NCI-H774 (cell line): ENCODE measurements at places on chromosomes 1 and 21.

GRCh38 chr1:17014671-17015567 lies 3.2 kb upstream of the ATP13A2 start:
- DNase-seq, result no peak

GRCh38 chr1:165717918-165718515 lies 19.7 kb upstream of the ALDH9A1 start:
- peak; percentile 37 for DNase-seq

GRCh38 chr1:13992489-13993285 lies 292.7 kb downstream of the PRDM2 start:
- no peak for DNase-seq

DNA sequence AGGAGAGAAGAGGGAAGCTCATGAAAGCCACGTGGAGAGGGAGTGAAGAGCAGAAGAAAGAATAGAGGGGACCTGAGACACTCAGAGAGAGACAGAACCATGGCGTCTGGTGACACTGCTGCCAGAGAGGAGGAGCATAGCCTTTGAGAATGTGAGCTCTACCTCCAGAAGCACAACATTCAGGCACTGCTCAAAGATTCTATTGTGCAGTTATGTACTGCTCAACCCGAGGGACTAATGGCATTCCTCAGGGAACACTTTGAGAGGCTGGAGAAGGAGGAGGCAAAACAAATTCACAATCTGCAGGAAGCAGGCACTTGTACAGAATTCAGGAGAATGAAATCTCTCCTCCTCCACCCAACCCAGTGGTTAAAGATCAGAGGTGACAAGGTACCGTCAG lies 45.1 kb downstream of the BTBD8 start:
- DNase-seq, result no peak

DNA sequence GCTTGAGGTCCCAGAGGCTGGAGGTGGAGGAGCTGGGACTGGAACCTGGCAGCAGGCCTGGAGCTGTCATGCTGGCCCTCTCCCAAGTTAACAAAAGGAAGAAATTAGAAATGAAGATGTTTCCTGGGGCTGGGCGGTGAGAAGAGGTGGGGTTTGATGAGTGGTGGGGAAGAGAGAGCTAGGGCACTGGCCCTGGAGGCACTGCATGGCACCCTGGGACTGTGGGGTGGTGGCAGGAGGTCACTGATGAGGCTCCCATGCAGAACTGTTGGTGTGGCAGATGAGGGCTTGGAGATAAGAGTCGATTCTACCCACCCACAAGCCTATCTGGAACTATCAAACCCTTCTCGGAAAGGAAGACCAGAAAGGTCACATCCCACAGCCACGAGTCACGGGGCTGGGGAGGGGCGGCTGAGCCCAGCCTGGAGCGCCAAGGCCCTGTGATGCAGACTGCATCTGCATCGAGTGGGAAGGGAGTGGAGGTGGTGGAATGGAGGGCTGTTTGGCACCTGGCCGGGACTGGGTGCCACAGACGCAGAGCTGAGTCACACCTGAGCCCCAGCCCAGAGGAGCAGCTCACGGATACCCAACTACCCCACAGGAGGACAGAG lies 29.4 kb downstream of the MRPL37 start:
- DNase-seq, result no peak

GRCh38 chr1:40299366-40300248 lies 17.5 kb downstream of the COL9A2 start:
- DNase-seq, result no peak

GRCh38 chr1:217574265-217574949 lies 56.5 kb downstream of the GPATCH2 start:
- DNase-seq, result peak; percentile 21

GRCh38 chr1:67642629-67643028 lies 42.4 kb upstream of the GADD45A start:
- DNase-seq, result no peak

- no peak for DNase-seq
Observed at GRCh38 chr1:22487781-22488180, 36.1 kb downstream of the ZBTB40 start.

DNA sequence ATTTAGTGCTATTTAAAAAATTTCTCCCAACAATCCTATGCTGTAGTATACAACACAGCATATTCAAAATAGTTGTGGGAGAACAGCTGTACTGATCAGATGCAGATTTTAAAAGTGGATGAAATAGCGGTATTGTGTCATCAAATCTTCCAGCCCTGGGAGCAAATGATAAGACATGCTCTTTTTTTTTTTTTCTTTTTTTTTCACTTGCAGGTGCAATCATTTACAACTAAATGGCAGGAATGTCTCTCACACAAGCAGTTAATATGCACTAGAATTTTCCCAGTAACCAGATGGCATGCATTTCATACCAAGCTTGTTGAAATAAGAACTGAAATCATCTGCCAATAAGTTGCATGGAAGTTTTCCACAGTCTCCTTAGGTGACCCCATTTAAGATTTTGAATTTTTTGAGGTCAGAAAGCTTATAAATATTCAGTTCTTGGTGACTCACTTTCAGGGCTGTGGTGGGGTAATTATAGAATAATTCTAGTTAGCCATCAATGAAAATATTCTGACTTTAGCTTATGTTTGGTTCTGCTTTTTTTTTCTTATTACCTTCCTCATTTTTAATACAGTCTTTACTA lies 623.9 kb upstream of the NR5A2 start:
- DNase-seq, result no peak

DNA sequence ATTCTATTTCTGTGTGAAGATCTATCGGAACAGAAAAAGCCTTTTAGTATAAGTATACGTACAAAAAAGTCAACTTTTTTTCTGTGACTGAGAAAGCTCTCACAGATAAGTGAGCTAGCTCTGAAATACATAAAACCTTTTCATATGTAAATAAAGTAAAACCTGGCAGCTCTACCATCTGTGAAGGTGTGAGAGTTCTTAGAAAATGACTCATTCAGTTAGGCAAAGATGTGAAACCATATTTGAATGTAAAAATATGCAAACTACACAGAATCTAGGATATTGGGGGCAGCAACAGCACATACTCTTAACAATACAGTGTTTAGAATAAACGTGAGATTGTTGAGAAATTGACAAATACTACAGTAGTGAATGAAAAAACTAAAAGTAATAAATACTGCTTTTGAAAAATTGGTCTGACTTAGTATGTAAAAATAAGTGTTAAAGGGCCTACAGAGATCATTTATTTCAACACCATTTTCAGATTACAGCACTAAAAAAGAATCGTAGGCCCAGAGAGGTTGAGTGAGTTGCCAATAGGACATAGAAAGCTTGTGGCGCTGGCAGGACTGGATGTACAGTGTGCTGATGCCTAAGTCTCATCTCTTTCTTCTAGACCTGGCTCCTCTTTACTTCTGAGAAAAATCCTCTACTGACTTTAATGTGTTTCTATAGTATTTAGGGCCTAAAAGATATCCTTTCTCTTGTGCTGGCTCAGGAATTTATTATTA lies 19.8 kb downstream of the ATP6V1G3 start:
- DNase-seq, result no peak

GRCh38 chr1:31920956-31921355 lies 17.2 kb downstream of the PTP4A2 start:
- no peak for DNase-seq

GRCh38 chr1:73411479-73411878 lies 786.5 kb downstream of the LRRIQ3 start:
- peak; percentile 57 for DNase-seq

GRCh38 chr1:55156608-55157007 lies 58.6 kb downstream of the USP24 start:
- DNase-seq, result no peak

GRCh38 chr1:27132147-27132546 lies 22.8 kb downstream of the SLC9A1 start:
- no peak for DNase-seq

GRCh38 chr1:2135441-2135841 lies 59.1 kb downstream of the FAAP20 start:
- no peak for DNase-seq

DNA sequence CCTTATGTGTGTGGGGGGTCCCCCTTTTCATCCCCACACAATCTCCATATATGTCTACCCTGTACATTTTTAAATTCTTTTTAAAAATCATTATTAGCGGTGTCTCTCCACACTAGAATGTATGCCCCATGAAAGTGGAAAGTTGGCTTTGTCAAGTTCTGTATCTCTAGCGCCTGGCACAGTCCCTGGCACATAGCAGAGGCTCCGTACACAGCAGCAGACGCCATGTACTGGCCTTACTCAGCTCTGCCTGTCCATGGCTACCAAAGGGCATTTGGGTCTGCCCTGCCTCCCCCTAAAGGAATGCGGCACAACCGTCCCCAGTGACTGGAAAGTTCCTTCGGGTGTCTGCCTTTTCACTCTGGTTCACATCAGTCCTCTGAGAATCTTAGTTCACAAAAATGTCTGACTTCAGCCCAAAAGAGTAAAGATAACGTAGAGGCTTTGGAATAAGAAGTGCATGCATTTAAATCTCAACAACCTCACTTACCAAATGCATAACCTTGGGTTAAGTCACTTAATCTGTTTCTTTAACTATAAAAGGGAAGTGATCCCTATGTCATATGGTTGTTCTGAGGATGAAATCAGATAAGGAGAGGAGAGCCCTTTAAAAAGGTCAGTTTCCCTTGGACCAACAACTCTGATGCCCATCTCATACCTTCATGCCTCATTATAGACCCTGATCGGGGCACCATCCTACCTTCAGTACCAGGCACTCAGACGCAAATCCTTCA lies 61.1 kb downstream of the CD46 start:
- no peak for DNase-seq

DNA sequence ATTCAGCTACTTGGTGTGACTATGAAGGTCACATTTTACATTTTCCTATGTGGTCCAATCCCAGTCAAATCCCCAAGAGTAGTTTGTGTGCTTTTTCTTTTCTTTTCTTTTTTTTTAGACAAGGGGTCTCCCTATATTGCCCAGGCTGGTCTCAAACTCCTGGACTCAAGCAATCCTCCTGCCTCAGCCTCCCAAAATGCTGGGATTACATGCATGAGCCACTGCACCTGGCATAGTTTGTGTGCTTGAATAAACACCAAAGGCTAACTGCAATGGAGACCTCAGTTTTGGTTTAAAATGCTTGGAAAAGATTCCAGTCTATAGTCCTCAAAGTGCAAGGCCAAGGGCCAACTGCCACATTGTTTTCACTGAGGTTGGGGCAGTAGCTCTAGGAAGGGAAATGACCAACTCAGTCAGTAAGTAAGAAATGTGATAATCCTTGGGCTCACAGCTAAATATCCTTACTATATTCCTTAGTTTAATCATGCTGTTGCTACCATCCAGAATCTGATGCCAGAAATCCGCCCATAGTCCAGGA lies 38.6 kb downstream of the EIF2B3 start:
- no peak for DNase-seq

DNA sequence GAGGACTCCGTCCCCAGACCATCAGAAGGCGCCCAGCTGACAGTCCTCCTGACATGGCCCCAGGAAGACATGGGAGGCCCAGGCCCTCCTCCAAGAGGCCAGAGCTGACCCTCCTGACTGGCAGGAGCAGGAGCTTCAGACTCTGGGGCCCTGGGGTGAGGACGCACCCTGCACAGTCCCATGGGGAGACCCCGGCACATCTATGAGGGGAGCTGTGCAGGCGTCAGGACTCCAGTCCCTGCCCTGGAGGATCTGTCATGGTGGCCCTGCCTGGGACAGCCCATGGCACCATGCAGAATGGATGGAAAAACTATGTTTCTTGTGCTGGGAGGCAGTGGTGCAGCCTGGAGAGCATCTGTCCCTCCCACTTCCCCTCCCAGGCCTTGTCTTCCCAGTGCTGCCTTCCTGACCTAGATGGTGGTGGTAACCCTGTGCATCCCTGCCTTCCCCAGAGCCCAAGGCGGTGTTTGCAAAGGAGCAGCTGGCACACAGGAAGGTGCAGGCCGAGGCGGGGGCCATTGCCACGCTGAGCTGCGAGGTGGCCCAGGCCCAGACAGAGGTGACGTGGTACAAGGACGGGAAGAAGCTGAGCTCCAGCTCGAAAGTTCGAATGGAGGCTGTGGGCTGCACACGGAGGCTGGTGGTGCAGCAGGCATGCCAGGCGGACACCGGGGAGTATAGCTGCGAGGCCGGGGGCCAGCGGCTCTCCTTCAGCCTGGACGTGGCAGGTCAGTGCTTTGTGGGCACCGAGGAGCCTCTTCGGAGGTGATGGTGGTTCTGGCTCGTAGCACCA lies 41.9 kb downstream of the OBSCN start:
- no peak for DNase-seq

GRCh38 chr1:40450495-40451237 lies 390 bp downstream of the ZFP69B start:
- DNase-seq, result no peak

DNA sequence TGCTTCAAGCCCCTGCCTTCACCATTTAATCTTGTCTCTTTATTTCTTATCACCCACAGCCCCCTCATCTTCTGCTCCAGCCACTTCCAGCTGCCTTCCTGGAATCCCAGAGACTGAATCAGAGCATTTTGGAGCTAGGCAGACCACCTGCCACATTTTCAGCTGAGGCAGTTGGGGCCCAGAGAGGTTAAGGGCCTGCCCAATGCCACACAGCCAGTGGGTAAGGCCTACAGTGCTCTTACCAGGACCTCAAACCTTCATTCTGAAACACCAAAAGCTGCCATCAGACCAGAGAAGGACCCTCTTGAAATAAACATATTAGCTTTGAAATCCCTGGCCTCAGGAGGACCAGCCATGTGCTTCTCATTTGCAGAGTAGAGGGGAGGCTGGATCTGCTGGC lies 17.6 kb upstream of the SLC6A17 start:
- no peak for DNase-seq

GRCh38 chr1:168972225-168972624 lies 134.3 kb upstream of the ATP1B1 start:
- DNase-seq, result no peak

DNA sequence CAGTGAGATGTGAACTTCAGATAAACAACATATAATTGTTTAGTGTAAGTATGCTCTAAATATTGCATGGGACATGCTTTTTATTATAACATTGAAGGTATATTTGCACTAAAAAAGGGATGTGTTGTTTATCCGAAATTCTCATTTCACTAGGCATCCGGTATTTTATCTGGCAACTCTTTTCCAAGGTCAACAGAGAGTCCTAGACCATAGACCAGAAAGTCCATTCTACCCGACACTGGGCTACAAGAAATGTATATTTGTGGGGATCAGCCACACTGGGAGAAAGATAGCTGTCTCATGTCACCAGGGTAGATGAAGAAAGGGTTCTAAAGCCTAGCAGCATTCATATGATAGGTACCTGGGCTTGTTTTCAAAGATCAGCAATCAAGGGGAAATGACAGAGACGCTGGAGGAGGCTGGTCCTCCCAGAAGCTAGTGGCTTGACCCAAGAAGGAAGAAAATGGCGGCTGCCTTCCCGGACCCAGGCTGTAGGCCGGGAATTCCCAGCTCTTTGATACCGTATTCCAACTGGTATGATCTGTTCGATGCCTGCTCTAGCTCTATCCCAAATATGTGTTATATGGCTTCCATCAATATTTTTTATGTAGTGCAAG lies 161.1 kb upstream of the IRF2BP2 start:
- no peak for DNase-seq

DNA sequence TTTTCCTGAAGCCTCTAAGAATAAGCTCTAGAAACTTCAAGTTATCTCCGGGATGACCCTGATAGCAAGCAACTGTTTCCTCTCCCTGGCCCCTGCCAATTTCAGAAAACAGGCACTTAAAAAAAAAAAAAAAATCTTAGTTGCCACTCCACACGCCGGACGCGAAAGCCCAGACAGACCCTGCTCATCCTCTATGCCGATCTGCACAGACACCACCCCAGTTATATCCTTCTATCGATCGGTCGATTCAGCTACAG lies 1.7 kb downstream of the ANP32E start:
- DNase-seq, result no peak

- DNase-seq, result no peak
Observed at GRCh38 chr1:200869753-200870391, 2.9 kb upstream of the GPR25 start.
